ENCODE measurements at places on chromosomes 6 and 20. TPM values are rescaled to one million over a fixed set of nuclear protein-coding genes. Genes with fewer than 3 reads are reported as not detected.

BRD2 gene
- total RNA-seq: 320 TPM

DTD1 gene
- total RNA-seq: 49.2 TPM

TFAP2C gene
- total RNA-seq: not detected

GRCh38 chr20:50367739-50368375, 142.3 kb upstream of the PTPN1 start:
- no peak for DNase-seq

- DNase-seq: no peak
Observed at GRCh38 chr6:37794825-37795224, 24.7 kb upstream of the ZFAND3 start.

- no peak for DNase-seq
Observed at GRCh38 chr6:166616261-166617238, 10.5 kb downstream of the RPS6KA2 start.

DNA sequence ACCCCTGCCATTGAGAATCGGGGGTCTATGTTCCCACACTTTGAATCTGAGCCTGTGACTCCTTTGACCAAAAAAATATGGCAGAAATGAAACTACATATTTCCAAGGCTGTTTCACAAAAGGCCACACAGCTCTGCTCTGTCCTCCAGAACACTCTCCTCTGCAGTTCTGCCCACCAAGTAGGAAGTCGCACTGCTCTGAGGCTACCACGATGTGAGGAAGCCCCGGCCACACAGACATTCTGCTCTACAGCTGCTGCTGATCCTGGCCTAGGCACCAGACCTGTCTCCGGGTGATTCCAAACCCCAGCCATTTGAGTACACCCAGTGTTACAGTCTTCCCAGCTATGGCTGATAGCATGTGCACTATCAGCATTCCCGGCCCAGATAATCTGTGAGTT, 85.1 kb downstream of the LYRM4 start:
- DNase-seq: no peak

GRCh38 chr6:39143238-39143930, 28.4 kb upstream of the SAYSD1 start:
- DNase-seq: no peak

DNA sequence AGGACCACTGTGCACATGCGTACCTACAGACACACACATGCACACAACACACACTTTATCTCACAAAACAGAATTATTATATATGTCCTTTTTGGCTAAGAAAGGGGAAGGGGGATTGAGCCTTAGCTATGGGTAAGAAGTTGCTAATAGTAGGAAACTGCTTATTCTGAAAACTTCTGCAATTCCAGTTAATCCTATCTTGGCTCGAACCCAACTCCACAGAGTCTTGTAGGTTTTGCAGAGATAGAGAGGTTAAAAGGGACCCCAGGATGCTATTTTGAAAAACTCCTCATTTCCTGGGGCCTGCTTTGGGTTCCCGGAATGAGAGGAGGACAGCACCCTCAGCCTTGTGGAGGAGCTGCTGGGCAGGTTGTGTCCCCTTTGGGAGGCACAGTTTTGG, 233.8 kb downstream of the CLIC5 start:
- no peak for DNase-seq

GRCh38 chr20:2859330-2860121, 13.8 kb upstream of the PTPRA start:
- no peak for DNase-seq
